ENCODE measurements at places on chromosomes 7 and 10. TPM values are rescaled to one million over a fixed set of nuclear protein-coding genes. Genes with fewer than 3 reads are reported as not detected.
A peak's percentile ranks its signal among the peaks of the same experiment; 100 is the strongest.

DNA sequence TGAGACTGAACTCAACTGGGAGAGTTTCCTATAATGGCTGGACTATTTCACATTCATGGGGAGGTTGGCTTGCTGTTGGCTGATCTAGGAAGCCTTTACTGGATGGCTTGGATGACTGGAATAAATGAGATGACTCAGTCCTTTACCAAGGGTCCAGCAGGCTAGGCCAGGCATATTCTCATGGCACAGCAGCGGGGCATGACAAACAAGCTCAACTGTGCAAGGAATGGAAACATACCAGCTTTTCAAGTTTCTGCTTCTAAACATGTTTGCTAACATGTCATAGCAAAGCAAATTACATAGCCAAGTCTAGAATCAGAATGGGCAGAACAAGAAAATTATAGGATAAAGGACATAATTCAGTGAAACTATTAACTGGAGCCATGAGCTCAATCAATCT lies 46.8 kb upstream of the CRTAC1 start:
- no peak for DNase-seq

DNA sequence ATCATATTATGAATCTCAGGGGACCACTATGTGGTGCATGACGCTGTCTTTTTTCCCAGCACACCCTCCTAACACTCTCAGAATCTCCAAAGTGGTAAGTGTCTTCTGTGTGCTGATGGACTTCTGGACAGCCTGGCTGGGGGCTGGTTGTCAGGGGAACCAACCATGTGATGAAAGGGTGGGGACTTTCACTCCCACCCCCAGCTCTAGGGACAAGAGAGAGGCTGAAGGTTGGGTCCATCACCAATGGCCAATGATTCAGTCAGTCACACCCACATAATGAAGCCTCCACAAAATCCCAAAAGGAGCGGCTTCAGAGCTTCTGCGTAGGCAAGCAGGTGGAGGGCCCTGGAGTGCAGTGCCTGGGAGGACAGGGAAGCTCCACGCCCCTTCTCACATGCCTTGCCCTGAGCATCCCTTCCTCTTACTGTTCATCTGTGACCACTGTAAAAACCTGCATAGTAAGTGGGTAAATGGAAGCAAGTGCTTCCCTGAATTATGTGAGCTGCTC lies 44.6 kb downstream of the RASGEF1A start:
- no peak for DNase-seq

GRCh38 chr7:75892634-75893272 lies 13.9 kb downstream of the RHBDD2 start:
- DNase-seq: peak; percentile 78

DNA sequence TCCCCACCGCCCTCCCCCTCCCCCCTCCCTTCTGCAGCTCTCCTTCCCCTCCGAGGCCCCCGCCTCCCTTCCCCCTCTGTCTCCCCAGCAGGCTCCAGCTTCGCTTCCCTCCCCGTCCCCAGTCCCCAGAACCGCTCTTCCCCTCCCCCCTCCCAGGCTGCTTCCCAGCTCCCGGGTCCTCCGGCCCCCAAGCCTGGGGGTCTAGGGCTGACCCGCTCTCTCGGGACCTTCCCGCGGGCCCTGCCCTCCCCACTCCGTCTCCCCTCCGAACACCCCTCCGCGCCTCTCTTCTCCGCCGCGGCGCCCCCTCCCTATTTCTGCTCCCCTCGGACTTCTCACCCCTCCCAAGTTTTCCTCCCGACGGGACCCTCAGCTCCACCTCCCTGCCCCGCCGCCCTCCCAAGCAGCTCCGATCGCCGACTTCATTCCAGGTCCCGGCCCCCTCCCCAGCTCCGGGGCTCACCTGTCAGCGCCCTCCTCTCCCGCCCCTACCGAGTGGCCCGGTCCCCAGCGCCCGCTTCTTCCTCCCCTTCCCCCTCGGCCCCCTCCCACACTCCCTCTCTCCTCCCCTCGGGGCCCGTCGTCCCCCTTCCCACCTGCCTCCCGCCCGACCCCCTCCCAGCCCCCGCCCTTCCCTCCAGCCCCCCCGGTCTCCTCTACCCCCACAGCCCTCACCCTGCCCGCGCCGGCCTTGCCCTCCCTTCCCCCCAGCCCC lies 990 bp downstream of the ZNF467 start:
- no peak for DNase-seq

DNA sequence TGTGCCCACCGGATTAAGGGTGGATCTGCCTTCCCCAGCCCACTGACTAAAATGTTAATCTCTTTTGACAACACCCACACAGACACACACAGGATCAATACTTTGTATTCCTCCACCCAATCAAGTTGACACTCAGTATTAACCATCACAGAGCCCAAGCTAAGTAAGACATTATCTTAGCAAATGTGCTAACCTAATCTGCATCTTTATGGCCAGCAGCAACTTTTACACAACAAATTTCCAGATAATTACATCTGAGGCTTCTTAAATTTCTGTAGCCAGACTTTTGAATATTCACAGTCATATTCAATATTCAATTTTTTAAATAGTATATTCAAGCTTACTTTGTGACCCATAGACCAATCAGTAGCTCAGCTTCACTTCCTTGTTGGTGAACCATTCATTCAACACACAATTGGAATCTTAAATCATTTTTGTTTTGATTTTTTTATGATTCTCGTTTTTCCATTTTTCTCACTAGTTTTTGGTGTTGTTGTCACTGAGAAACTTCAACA lies 594.2 kb downstream of the IPMK start:
- DNase-seq: no peak

DNA sequence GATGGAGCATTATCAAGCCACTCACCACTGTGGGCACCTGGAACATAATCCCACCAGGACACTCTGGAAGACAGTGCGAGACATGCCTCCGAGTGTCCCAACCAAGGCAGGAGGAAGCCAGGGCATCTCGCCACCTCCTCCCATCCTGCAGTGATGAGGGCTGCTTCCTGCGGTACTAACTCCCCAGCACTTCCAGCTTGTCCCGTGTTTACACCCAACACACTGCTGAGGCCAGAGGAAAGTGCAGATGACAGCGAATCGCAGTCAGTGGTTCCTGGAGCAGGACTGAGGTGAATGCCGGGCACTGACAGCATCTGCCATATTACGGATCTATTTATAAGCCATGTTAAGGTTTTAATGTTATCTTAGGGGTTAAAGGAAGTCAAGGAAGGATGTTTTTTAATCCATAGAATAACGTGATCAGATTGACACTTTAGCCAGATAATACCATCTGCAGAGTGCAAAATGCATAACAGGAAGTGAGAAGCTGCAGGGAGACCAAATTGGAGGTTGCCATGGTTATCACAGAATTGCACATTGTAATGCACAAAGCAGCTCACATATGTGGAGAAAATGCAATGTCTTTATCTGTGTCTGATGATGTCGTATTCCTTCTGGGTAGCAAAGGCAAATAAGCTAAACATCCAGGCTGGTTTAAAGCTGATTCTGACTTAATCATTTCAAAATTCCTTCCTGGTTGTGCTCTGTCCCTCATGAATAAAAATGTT lies 314.1 kb upstream of the C7orf33 start:
- no peak for DNase-seq

- no peak for DNase-seq
Observed at GRCh38 chr10:132711613-132712121, 74.3 kb downstream of the NKX6-2 start.

GRCh38 chr10:60777696-60778213 lies 523 bp upstream of the CDK1 start:
- no peak for DNase-seq

- DNase-seq: peak; percentile 29
Observed at GRCh38 chr7:146366938-146367337, 250.3 kb downstream of the CNTNAP2 start.

DNA sequence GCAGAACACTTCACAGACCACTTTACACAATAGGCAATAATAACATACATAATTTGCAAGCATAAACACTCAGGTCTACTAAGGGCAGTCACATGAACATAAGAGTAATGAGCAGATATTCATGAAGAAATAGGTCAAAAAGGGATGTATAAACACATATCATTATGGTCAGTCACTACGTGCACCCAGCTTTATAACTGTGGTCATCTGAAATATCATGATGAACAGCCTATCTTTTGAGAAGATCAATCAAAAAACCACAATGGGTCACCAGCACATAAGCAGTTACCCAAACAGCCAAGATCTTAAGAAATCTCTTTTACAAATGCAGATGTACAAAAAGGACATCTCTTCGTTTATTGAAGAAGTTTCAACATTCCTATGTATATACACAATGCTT lies 35.5 kb upstream of the DRGX start:
- no peak for DNase-seq

DNA sequence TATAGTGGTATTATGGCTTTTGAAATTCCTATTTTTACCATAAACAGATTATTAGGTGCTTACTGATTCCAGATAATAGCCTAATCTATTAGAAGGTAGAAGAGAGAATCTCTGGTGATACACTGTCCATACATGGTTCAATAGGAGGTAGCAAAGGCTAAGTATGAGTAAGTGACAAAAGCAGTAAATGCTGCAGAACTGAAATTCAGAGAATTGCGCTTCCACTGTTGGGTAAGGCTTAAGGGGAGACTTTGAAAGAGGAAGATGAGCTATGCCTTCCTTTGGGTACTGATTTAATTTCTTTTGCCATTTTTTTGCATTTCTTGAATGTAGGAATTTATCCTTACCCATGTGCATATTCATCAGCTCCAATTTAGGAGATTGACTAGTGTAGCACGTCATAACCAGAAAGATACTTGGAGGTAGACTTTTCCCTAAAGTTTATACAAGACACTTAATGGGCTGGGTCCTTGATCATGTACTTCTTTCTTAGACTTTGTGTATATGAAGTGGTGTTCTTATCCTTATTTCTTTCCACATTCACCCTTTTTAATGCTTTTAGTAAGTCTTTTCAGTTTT lies 15.3 kb downstream of the MKLN1 start:
- no peak for DNase-seq

GRCh38 chr10:89657302-89657701 lies 12.3 kb upstream of the PANK1 start:
- no peak for DNase-seq

GRCh38 chr7:86199881-86200614 lies 443.7 kb upstream of the GRM3 start:
- DNase-seq: no peak

- DNase-seq: no peak
Observed at GRCh38 chr7:109462171-109462570, 892.5 kb downstream of the DNAJB9 start.

GRCh38 chr7:151696721-151697514 lies 177.2 kb upstream of the RHEB start:
- peak; percentile 63 for DNase-seq

- peak; percentile 29 for DNase-seq
Observed at GRCh38 chr7:36620166-36620708, 104.1 kb downstream of the AOAH start.

Gene SPDYE1
- not detected for polyA plus RNA-seq

Gene VGF
- 0.08 TPM for polyA plus RNA-seq

Gene GARIN1A
- 0.18 TPM for polyA plus RNA-seq

Gene DMBT1
- polyA plus RNA-seq: 1.1 TPM

Gene OGDHL
- polyA plus RNA-seq: 0.53 TPM

Gene MINDY4
- polyA plus RNA-seq: 1.9 TPM

Gene SCART1
- polyA plus RNA-seq: 0.67 TPM

Gene EPDR1
- polyA plus RNA-seq: 3.5 TPM

Gene CLDN3
- not detected for polyA plus RNA-seq
